ENCODE measurements at places on chromosomes 2 and 18. TPM values are rescaled to one million over a fixed set of nuclear protein-coding genes. Genes with fewer than 3 reads are reported as not detected.

DNA sequence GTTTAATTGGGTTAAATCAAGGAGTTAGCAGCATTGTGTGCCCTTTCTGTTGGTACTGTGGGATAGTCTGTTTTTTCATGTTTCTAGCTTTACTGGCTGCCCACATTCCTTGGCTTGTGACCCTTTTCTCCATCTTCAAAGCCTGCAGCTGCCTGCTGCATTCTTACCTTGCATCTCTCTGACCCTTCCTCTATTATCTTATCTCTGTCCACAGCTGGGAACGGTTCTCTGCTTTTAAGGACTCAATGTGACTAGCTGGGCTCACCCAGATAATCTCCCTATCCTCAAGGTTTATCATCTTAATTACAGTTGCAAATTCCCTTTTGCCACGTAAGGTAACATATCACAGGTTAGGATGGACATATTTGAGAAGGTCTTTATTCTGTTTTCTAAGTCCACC, 199.7 kb downstream of the KCNS3 start:
- no peaks in the 10 kb centered on the region for H3K36me3 ChIP-seq
- no peak overlapping the region for H3K4me3 ChIP-seq
- no peak overlapping the region for H3K27ac ChIP-seq
- peaks cover 2% of the 10 kb centered on the region for H3K4me1 ChIP-seq
- DNase-seq: no peak

DNA sequence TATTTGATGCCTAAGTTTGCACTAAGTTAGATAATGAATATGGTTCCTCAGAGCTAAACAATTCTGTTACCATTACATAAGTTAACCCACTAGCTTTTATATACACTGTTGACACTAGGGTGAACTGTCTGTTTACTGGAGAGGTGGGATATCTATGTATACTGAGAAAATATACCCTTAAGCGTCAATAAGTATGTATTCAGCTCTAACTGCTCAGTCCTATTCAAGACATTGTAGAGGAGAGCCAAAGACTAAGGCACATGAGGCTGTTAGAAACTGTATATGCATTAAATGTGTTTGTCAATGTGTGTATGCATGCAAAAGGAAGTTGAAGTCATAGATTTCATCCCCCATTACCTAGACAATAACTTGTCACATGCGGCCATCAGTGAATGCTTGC, 710.0 kb downstream of the TDRD15 start:
- no peaks in the 10 kb centered on the region for H3K4me1 ChIP-seq
- no peak overlapping the region for H3K4me3 ChIP-seq
- DNase-seq: no peak
- no peaks in the 10 kb centered on the region for H3K27me3 ChIP-seq
- H3K36me3 ChIP-seq: no peaks in the 10 kb centered on the region
- no peak overlapping the region for H3K27ac ChIP-seq

DNA sequence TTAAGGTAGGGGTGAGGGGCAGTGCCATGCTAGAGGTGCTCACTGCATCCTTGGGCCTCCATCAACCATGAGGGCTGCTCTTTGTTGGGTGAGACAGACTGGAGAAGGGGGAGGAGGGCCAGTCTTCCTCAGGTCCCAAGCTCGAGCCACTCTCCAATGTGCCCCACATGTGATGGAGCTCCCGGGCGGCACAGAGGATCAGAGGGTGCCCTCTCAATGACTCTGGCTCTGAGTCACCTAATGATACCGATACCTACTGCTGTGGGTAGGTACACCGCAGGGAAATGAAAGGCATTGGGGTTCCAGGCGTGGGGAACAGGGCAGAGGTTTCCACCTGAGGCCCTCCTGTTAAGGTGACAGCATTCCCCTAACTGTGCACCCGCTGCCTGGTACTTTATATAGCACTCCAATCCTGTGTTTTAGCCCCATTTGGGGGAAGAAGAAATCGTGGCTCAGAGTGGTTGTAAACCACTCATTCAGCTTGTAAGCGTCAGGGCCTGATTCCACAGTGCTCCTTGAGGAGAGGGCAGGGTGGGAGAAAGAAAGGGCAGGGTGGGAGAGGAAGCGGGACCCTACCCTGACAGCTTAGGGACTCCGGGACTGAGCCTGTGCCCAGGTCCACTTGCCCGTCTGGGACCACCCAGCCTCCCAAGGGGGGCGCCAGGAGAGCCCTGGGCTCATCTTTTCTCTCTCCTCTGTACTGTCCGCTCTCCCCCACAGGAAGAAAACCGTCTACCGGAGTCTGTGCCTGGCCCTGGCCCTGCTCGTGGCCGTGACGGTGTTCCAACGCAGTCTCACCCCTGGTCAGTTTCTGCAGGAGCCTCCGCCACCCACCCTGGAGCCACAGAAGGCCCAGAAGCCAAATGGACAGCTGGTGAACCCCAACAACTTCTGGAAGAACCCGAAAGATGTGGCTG, 1.8 kb downstream of the B3GNT7 start:
- peaks cover 28% of the 10 kb centered on the region for H3K27me3 ChIP-seq
- DNase-seq: no peak

DNA sequence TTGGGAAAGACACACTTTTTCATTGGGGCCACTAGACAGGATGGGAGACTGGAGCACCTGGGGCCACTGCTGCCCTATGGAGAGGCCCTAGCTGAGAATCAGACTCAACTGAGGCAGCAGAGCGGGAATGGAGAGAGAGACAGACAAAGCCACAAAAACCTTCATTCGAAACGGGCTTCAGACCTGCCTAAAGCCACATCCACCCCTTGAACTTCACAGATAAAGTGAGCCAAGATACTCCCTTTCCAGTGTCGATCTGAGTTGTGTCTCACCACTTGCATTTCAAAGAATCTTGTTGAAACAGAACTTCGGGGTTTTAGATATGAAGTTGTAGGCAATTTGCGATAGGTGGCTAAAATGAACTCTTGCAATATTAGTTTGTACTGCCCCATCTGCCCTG, 11.3 kb upstream of the LDLRAD4 start:
- peaks cover 35% of the 10 kb centered on the region for H3K27me3 ChIP-seq
- DNase-seq: no peak
- H3K4me1 ChIP-seq: peaks cover 3% of the 10 kb centered on the region
- no peak overlapping the region for H3K27ac ChIP-seq
- H3K4me3 ChIP-seq: no peak overlapping the region

- DNase-seq: no peak
- H3K4me1 ChIP-seq: peaks cover 66% of the 10 kb centered on the region
- no peaks in the 10 kb centered on the region for H3K27me3 ChIP-seq
- no peak overlapping the region for H3K4me3 ChIP-seq
- H3K36me3 ChIP-seq: peaks cover 5% of the 10 kb centered on the region
- H3K27ac ChIP-seq: peak overlapping the region; percentile 80
Measured at GRCh38 chr2:189287982-189288521, 108.5 kb upstream of the COL5A2 start.

DNA sequence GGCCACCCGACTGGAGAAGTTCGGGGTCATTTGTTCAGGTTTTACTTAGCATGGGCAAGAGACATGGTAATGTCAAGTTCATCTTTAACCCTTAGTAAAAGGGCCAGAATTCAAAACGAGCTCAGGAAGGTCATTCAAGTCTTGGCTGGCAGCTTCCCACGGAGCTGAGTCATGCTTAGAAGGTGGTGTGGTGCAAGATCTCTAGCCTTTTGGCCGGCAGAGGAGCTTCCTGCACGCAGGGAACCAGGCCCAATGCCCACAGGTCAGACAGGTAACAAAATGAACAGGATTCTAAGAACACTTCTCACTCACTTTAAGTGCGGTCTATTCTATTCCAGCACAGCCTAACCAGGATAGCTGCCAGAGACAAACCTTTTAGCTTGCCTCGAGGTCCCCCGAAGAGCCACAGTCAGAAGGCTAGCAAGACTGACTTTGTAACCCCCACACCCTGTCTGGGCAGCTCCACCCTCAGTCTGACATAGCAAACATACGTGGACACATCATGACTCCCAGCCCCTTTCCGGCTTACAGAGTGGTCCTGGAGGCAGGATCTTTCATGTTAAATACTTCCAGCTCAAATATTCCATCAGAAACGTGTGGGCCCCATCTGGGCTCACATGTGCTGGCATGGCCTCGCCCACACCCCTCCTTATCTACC, 292.7 kb downstream of the BCL11A start:
- no peak overlapping the region for H3K27ac ChIP-seq
- peaks cover 3% of the 10 kb centered on the region for H3K4me1 ChIP-seq
- no peak for DNase-seq
- peaks cover 12% of the 10 kb centered on the region for H3K27me3 ChIP-seq
- no peak overlapping the region for H3K4me3 ChIP-seq

GRCh38 chr2:232477751-232478510, 9.7 kb downstream of the ECEL1 start:
- H3K4me3 ChIP-seq: no peak overlapping the region
- H3K27me3 ChIP-seq: peaks cover 8% of the 10 kb centered on the region
- H3K4me1 ChIP-seq: no peaks in the 10 kb centered on the region

DNA sequence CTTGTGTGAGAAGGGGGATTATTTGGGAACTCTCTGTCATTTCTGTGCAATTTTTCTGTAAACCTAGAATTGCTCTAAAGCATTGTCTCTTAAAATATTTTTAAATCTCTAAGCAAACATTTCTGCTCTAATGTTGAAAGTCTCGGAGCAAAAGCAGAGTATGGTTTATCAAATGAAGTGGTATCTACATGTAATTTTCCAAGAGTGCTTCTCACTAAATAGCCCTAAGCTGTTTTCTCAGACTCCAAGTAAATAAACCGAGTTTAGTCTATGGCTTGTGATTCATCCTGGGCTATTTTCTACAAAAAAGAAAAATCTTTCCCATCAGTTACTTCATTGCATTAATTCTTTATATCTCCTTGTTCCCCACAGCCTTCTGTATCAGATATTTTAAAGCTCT, 90.8 kb downstream of the METTL4 start:
- H3K4me3 ChIP-seq: no peak overlapping the region
- no peak overlapping the region for H3K27ac ChIP-seq
- H3K27me3 ChIP-seq: peaks cover 12% of the 10 kb centered on the region
- no peaks in the 10 kb centered on the region for H3K36me3 ChIP-seq
- DNase-seq: no peak

DNA sequence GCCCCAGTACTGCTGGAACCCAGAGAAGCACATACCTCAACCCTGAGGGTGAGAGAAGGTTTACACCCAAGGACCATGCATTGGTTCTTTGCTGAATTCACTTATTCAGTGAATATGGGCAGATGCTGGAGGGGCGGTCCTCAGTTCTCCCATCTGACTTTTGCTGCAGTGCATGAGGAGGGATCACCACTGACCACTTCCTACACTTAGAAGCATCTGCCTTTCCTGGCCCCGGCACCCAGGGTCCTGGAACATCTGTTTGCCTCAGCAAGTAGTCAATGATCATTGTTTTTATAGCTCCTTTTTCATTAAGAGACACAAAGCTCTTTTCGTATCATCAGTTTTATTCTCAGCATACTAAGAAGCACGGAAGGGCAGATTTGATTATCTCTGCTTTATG, 211.4 kb downstream of the SH3RF3 start:
- no peaks in the 10 kb centered on the region for H3K36me3 ChIP-seq
- H3K27me3 ChIP-seq: no peaks in the 10 kb centered on the region
- H3K27ac ChIP-seq: no peak overlapping the region
- no peak for DNase-seq
- H3K4me1 ChIP-seq: peaks cover 32% of the 10 kb centered on the region

Gene RAB27B
- total RNA-seq: 0.52 TPM

Gene WDR35
- total RNA-seq: 4.3 TPM

Gene CLEC4F
- total RNA-seq: not detected

Gene TEKT4
- total RNA-seq: not detected

Gene TMEM200C
- total RNA-seq: not detected

Gene RPL37A
- total RNA-seq: 4,871 TPM

Gene LRATD1
- total RNA-seq: not detected

Gene C2orf78
- total RNA-seq: not detected

Gene CHST9
- not detected for total RNA-seq

Data from activated naive CD4-positive, alpha-beta T cell treated with anti-CD3 and anti-CD28 coated beads for 36 hours (primary cell).